ENCODE measurements at places on chromosomes 11 and 22. TPM values are rescaled to one million over a fixed set of nuclear protein-coding genes. Genes with fewer than 3 reads are reported as not detected.

DNA sequence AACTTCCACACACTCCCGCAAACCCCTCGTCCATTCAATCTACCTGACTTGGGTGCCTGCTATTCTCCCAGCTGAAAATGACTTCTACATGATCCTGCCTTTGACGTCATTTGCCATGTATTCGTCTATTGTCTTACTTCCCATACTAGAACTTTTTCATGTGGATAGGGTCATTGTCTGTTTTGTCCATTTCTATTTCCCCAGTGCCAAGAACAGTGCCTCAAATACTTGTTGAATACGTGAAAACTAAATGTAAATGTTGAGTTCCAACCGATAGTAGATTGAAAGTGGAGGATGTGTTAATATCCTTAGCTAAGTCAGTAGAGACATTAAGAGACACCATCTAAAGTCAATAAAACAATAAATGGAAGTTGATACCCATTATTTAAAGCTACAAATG lies 935 bp downstream of the TRIM68 start:
- DNase-seq = no peak

- no peak for DNase-seq
These were observed 444 bp downstream of the CWF19L2 start for GRCh38 chr11:107457205-107457557.

- no peak for DNase-seq
These were observed 45.7 kb downstream of the GNB1L start for GRCh38 chr22:19808873-19809478.

Gene NAP1L4
- 168 TPM for total RNA-seq
